ENCODE measurements at places on chromosomes 13 and 19. TPM values are rescaled to one million over a fixed set of nuclear protein-coding genes. Genes with fewer than 3 reads are reported as not detected.

The CGB1 gene
- not detected for total RNA-seq

The ERCC5 gene
- 71.5 TPM for total RNA-seq

The ERICH6B gene
- total RNA-seq = not detected

The CNMD gene
- not detected for total RNA-seq

The ZNF77 gene
- 4.4 TPM for total RNA-seq

The PPM1N gene
- 6.3 TPM for total RNA-seq

All from spleen (tissue), 13 donors.